ENCODE measurements at places on chromosomes 12 and 14.

- DNase-seq, result no peak
These were observed 94.1 kb downstream of the TRHDE start for GRCh38 chr12:72366255-72366654.

GRCh38 chr12:54386403-54387113, 2.0 kb upstream of the ZNF385A start:
- DNase-seq, result no peak

- DNase-seq, result no peak
These were observed 46.1 kb downstream of the BEGAIN start for GRCh38 chr14:100540926-100541620.

GRCh38 chr14:103367995-103368394, 17.2 kb upstream of the MARK3 start:
- no peak for DNase-seq

DNA sequence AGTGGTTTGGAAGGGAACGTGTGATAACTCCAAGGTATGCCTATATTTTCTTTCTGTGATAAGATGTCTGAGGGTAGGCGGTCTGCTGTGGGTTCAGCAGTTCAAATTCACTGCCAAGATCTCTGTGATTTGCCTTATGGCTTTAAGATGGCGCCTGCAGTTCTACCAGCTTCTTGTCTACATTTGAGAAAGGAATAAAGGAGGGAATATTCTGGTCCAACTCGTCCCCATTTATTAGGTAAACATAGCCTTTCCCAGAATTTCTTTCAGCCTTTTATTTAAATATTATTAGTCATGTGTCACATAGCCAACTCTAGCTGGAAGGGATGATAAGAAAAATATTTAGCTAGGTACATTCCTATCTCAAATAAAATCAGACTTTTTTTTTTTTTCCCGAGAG, 48.8 kb downstream of the KCNJ8 start:
- DNase-seq, result no peak

- DNase-seq, result no peak
These were observed 1.9 kb downstream of the PCNX4 start for GRCh38 chr14:60093606-60094005.

- no peak for DNase-seq
These were observed 8.3 kb downstream of the PROX2 start for GRCh38 chr14:74867673-74868072.

DNA sequence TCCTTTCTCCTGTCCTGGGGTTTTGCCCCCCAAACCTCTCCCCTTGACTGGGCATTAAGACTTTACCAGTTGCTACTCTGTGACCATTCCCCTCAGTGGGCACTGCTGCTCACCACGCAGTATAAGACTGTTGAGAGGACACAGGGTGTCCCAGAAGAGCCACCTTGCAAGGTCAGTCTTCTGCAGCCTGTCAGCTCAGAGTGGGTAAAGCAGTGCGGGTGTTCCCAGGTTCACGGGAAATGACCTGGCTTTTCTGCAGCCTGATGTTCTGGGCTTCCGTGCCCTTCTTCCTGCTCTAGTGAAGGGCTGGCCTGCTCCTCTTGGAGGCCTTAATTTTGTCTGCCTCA, 34.2 kb downstream of the KCNA1 start:
- DNase-seq, result no peak

DNA sequence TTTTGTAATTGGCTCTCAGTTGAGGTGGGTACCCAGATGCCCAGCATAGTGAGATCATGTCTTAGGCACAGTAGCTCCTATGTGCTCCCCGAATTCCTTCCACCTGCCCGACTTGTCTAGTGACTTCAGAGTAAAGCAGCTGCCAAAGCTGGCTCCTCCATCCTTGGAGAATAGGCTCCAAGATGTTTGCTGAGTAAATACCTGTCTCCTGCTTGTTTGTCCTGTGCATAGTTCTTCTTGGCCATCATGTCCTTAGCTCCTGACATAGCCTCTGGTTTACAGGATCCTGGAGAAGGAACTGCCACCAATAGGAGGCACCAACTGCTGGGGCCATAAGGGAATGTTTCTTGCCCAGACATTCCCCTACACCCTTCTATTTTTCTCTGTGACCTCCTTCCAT, 52.6 kb upstream of the CISTR start:
- no peak for DNase-seq

- no peak for DNase-seq
These were observed 19.3 kb downstream of the NT5DC3 start for GRCh38 chr12:103821773-103822172.

DNA sequence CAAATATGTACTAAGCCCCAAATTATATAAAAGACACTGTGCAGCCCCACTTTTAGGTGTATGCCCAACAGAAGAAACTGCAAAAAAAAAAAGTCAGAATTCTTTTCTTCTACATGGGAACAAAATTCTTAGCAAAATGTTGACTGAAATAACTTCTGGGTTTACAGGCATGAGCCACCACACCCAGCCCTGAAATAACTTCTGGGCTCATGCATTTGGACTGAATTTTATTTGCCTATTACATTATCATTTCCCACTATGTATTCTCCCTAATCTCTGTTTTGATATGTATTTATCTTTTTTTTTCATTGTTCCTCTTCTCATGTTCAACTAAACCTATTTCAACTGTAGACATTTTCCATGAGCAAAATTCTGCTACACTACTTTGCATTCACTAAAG, 169.2 kb downstream of the GRIN2B start:
- no peak for DNase-seq

- DNase-seq, result no peak
These were observed 216.9 kb downstream of the RPAP3 start for GRCh38 chr12:47488888-47489287.

GRCh38 chr14:38291681-38292467, 36.0 kb upstream of the CLEC14A start:
- no peak for DNase-seq

- no peak for DNase-seq
These were observed 41.8 kb upstream of the CCDC196 start for GRCh38 chr14:66444271-66444927.

- DNase-seq, result no peak
These were observed 1019.2 kb downstream of the AACS start for GRCh38 chr12:126084480-126084879.

DNA sequence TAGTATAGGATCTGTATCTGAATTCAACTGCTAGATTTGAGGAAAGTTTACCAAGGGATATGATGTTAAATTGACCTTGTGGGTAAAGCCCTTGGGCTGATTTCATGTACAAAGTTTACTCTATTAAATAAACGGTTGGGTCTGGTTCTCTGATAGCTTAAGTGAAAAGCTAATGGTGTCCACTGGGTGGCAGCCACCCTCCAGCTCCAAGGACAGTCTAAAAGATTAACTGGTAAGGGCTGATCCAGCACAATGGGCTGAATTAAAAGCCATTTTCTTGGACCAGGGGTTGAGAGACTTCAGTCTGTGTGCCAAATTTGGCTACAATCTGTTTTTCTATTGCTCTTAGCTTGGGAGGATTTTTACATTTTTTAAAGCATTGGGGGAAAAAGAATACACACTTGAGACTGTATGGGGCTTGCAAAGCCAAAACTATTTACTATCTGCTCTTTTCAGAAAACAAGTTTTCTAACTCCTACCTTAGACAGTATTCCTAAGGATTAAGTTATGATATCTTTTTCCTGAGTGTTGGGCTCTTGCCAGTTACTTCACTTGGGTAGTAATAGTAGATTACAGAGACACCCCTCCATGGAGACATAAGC, 116.5 kb downstream of the GPHN start:
- peak; percentile 59 for DNase-seq

DNA sequence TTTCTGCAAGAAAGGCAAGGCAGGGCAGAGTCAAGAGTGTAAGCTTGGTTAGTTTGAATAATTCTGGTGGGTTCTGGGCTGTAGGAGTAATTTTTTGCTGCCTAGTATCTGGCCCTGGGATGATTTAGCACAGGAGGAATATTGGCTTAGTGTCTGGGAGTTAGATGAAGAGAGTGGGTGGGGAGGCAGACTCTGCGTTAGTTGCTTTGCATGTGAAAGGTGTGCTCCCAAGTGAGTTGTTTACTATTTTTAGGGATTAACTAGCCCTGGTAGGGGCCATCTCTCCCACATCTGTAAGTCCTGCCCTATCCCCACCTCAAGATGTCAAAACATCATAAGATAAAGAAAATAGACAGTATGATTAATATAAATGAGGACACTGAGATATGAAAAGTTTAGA, 249.7 kb downstream of the LRIG3 start:
- DNase-seq, result no peak

- no peak for DNase-seq
These were observed 230.1 kb upstream of the PLXNC1 start for GRCh38 chr12:93918262-93918661.

GRCh38 chr12:124218243-124218560, 76.7 kb upstream of the RFLNA start:
- DNase-seq, result no peak

DNA sequence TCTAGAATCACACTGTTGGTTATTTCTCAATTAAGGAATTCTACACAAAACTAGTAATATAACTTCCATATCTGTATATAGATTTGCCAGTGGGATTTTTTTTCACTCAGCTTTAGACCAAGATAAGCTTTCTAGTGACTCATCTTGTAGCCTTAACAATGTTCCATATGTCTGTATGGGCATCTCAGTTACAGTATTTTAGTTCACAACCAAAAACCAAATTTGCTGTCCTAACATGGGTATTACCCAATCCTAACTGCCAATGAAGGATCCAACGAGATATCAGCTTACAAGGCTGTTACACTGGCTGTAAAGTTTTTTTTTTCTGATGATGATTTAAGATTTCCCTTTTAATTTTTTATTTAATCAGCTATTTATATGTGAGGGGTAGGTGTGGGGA, 31.5 kb upstream of the KRR1 start:
- DNase-seq, result no peak

DNA sequence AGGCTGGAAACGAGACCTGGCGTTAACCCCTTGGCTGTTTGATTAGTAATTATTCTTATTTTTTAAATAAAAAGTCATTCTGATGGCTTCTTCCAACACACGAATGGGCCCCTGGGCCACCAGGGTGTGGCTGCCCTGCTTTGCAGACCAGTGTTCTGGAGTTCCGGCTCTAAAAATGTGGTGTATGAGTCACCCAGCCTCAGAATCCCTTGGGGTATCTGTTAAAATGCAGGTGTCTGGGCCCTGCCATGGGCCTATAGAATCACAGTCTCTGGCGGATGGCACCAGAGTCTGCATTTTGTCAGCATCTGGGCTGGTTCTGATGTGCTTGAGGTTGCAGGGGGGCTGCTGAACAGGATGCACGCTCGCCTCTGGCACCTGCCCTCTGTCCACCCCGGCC, 2.5 kb upstream of the PSMC1 start:
- no peak for DNase-seq

DNA sequence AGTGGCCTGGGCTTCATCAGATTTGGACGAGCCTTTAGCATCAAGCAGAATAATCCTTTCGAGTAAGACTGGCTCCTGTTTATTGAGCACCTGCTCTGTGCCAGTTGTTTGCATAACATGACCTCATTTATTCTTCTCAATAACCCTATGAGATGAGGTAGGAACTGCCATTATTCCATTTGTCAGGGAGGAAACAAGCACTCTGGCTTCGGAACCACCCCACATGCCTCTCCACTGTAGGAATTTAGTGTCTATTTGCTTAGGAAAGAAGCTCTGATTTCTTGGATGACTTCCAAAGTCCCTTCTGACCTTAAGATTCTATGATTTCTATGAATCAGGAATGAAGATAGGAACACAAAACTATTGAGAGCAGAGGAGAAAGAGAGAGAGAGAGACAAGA, 11.0 kb downstream of the SAMD4A start:
- DNase-seq, result no peak

- DNase-seq, result no peak
These were observed 75.3 kb upstream of the AMN1 start for GRCh38 chr12:31804185-31804504.

DNA sequence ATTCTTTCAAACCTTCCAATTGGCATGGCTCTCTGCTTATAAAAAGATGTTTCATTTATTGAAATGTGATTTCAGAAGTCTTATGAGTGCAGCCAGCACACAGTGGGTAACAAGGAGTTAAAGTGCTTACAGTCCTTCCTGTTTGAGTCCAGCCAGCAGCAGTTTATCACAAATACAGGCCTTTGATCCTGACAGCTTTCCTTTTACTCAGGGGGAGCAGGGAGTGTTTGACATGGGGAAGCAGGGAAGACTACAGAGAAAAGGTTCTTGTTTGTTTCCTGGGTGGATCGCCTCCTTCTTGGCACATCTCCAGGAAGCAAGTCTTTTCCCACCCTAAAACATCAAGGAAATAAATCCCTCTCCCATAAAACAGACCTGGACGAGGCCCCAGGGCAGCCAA, 216.1 kb downstream of the MSRB3 start:
- DNase-seq, result no peak

- DNase-seq, result no peak
These were observed 31.2 kb downstream of the SRGAP1 start for GRCh38 chr12:63875703-63876102.

DNA sequence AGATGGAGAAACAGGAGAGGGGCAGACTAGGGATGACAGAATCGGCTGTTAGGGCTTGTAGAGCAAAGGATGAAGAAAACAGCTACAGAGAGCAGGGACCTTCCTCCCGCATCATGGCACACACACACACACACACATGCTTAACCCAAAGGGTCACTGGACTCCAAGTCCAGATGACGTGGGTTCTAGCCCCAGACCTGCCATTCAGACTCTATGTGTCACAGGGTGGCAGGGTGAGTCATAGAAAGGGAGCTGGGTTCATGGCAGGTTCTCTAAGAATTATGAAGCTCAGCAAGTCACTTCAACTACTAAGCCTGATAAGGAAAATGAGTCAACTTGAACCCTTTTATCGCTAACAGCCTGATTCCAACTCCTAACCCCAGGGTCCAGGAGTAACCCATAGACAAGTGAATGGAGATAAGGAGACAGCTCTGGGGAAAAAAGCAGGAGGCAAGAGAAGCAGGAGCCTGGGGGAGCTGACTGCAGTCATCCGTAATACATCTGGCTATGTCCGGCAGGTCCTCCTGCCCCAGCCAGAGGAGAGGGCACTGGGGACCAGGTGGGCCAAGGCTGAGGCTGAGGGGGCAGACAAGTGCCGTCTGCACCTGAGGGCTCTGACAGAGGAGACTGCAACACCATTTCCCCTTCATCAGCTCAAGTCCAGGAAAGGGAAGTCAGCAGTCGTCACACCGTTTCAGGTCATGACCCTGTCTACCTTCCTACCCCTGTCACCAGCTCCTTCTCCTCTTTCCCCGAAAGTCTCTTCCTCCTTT, 3.6 kb upstream of the TNFRSF1A start:
- no peak for DNase-seq

GRCh38 chr12:15689751-15690191, 99.4 kb downstream of the EPS8 start:
- DNase-seq, result no peak

DNA sequence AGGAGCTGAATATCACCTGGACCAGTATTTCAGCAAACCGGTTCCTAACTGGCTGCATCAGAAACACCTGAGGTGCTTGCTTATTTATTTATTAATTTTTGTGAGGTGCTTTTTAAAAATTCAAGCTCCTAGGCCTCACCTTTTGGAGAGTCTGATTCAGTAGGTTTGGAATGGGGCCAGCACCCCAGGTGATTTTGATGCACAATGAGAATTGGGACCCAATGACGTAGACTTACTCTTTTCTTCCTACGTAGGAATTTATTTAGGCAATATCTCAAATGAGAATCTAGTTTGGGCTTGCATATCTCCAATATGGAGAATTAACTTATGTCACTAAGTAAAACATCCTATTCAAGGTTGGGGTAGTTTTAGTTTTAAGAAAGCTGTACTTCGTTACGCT, 7.3 kb downstream of the YEATS4 start:
- no peak for DNase-seq

Data from left lobe of liver (tissue), 2 donors.